ENCODE measurements at places on chromosomes 1 and 21.
A peak's percentile ranks its signal among the peaks of the same experiment; 100 is the strongest.

DNA sequence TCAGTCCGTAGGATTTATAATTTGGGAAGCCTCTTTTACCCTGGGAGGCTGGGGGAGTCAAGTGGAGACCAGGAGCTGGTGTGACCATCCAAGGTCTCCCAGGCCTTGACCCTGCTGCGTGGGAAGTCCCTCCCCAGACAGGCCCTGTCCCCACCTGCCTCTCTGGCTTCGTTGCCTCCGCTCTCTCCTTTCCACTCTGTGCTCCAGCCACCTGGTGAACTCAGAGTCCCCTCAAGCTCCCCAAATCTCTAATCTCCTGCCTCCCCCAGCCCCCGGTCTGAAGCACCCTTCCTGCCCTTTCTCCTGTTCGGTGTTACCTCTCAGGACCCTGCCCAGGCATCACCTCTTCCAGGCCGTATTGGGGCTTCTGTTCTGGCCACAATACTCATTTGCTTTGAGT lies 27.9 kb downstream of the CDCP2 start:
- H3K36me3 ChIP-seq: no peaks in the 10 kb centered on the region
- no peak overlapping the region for H3K4me3 ChIP-seq
- no peak overlapping the region for H3K27ac ChIP-seq
- DNase-seq: peak; percentile 43

DNA sequence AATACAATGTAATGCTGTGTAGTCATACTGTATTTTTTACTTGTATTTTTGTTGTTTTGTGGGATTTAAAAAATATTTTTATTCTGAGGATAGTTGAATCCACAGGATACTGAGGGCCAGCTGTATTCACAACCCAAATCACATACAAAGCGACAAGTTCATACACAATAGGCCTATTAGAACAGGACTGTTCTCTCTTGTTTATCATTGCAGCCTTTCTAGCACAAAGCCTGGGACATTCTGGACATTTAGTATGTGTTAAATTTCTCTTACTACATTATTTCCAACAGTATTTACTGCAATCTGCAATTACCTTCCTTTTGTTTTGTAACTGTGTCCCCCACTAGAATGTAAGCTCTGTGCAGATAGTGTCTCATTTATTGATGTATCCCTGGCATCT lies 65.4 kb downstream of the SLC35A3 start:
- no peaks in the 10 kb centered on the region for H3K27me3 ChIP-seq
- peaks cover 10% of the 10 kb centered on the region for H3K4me1 ChIP-seq
- H3K4me3 ChIP-seq: no peak overlapping the region
- no peak for DNase-seq
- H3K36me3 ChIP-seq: no peaks in the 10 kb centered on the region

GRCh38 chr21:44958471-44959191 lies 18.8 kb downstream of the SLX9 start:
- H3K27ac ChIP-seq: peak overlapping the region; percentile 76
- DNase-seq: no peak
- peaks cover 27% of the 10 kb centered on the region for H3K4me1 ChIP-seq
- no peak overlapping the region for H3K4me3 ChIP-seq

DNA sequence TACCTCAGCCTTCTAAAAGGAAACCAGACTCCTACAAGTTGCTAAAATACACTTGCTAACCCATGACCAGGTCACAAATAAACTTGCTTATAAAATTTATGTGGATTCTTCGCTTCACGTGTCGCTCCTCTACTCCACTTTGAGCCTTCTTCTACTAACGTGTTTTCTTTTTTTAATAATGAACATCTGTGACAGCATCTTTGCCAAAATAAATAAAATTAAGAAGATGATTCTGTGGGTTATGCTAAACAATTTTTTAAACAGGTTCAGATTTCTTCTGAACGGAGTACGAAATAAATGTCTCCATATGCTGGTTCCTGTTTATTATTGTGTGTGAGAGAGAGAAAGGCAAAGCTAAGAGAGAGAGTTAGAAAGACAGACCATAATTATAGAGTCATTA lies 735.8 kb downstream of the LTN1 start:
- no peak overlapping the region for H3K4me3 ChIP-seq
- no peak overlapping the region for H3K27ac ChIP-seq
- H3K27me3 ChIP-seq: no peaks in the 10 kb centered on the region

GRCh38 chr1:110136911-110137310 lies 13.4 kb upstream of the SLC6A17 start:
- no peaks in the 10 kb centered on the region for H3K36me3 ChIP-seq
- H3K27me3 ChIP-seq: peaks cover 39% of the 10 kb centered on the region
- no peaks in the 10 kb centered on the region for H3K4me1 ChIP-seq
- DNase-seq: no peak
- no peak overlapping the region for H3K4me3 ChIP-seq

GRCh38 chr21:17051054-17051453 lies 461.8 kb upstream of the CXADR start:
- no peaks in the 10 kb centered on the region for H3K36me3 ChIP-seq
- no peak overlapping the region for H3K4me3 ChIP-seq
- DNase-seq: no peak
- H3K4me1 ChIP-seq: no peaks in the 10 kb centered on the region
- no peak overlapping the region for H3K27ac ChIP-seq
- H3K27me3 ChIP-seq: no peaks in the 10 kb centered on the region

DNA sequence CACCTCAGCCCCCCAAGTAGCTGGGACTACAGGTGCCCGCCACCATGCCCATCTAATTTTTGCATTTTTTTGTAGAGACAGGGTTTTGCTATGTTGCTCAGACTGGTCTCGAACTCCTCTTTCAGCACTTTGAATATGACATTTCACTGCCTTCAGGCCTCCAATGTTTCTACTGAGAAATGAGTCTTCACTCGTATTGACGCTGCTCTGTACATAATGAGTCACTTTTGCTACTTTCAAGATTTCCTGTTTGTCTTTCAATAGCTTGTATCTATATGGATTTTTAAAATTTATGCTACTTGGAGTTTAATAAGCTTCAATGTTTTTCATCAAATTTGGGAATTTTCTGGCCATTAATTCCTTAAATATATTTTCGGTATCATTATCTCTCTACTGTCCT lies 64.7 kb downstream of the GORAB start:
- H3K27ac ChIP-seq: no peak overlapping the region
- no peaks in the 10 kb centered on the region for H3K4me1 ChIP-seq
- no peaks in the 10 kb centered on the region for H3K27me3 ChIP-seq
- DNase-seq: no peak
- no peaks in the 10 kb centered on the region for H3K36me3 ChIP-seq
- no peak overlapping the region for H3K4me3 ChIP-seq

DNA sequence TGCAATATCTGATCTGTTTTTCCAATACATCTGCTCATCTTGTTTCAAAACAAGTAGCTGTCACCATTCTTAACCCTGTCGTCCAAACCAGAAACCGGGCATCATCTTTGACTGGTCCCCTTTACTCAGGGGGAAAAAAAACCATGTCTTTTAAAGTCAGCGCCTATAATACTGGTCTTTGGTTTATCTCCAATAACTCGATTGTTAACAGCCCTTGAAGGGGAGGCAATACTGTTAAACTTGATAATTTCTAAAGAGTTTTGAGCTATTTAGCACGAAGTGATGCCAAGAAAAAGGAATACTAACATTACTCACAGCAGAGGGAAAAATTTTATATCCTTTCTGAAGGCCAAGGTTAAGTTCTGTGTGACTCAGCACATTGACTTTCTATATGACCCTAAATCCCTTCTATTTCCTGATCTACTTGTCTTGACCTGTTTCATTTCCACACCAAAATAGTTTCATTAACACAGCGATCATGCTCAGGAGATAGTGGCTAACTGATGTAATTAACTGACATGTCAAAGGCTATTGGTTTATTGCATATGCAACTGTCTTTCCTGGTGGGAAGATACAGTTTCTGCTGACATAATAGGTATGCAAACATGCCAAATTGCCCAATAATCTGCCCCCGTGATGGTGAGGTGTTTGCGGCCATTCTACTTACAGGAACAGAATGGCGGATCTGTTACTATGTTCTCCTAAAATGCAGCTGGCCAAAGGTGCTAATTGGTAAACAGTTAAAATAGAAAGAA lies 59.1 kb downstream of the NFIA start:
- H3K4me3 ChIP-seq: no peak overlapping the region
- H3K36me3 ChIP-seq: no peaks in the 10 kb centered on the region
- no peaks in the 10 kb centered on the region for H3K27me3 ChIP-seq
- H3K4me1 ChIP-seq: peaks cover 30% of the 10 kb centered on the region
- DNase-seq: no peak

- peaks cover 29% of the 10 kb centered on the region for H3K36me3 ChIP-seq
- no peak overlapping the region for H3K27ac ChIP-seq
- no peaks in the 10 kb centered on the region for H3K4me1 ChIP-seq
Measured at GRCh38 chr21:46114963-46115362, 17.1 kb downstream of the COL6A2 start.
